NT2/D1 (cell line): ENCODE measurements at places on chromosomes 6 and 20.

GRCh38 chr6:72748759-72749158 is 126.9 kb downstream of the KCNQ5 start:
- no peak for DNase-seq

- DNase-seq: no peak
These were observed 92.5 kb upstream of the NXT1 start for GRCh38 chr20:23257848-23258746.

- no peak for DNase-seq
These were observed 140.7 kb downstream of the ZMYND8 start for GRCh38 chr20:47215653-47216397.

- DNase-seq: no peak
These were observed 11.1 kb upstream of the VAPB start for GRCh38 chr20:58377766-58378401.

- DNase-seq: no peak
These were observed 16.3 kb upstream of the PTPN1 start for GRCh38 chr20:50493881-50494253.

- peak; percentile 68 for DNase-seq
These were observed 501 bp downstream of the PLCG1 start for GRCh38 chr20:41137614-41138474.

DNA sequence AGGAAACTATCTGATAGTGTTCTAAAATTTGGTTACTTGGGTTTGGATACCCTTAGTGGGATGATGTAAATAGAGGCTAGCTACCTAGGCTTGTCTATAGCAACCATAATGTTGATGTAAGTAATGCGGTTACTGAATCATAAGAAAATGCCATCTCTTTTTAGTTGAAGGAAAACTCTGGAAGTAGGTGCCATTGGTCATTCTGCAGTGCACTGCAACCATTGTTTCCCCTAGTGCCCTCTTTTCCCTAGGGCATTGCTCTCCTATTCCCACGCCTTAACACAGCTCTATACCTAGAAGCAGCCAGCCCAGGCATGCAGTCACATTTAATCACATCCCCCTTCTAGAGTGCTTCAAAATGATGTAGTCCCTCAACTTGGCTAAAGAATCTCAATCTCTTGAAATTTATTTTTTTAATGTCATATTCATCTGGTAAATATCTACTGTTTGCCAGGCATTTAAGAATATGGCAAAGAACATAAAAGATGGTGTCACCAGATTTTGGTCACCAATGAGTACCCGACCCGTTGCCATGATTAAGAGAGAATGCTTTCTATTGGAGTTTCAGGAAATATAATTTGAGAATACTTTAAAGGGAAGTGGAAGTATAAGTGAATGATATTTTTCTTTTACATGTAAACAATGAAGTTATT is 10.4 kb downstream of the LOC128125822 start:
- no peak for DNase-seq
